ENCODE measurements at places on chromosomes 2 and 18.

DNA sequence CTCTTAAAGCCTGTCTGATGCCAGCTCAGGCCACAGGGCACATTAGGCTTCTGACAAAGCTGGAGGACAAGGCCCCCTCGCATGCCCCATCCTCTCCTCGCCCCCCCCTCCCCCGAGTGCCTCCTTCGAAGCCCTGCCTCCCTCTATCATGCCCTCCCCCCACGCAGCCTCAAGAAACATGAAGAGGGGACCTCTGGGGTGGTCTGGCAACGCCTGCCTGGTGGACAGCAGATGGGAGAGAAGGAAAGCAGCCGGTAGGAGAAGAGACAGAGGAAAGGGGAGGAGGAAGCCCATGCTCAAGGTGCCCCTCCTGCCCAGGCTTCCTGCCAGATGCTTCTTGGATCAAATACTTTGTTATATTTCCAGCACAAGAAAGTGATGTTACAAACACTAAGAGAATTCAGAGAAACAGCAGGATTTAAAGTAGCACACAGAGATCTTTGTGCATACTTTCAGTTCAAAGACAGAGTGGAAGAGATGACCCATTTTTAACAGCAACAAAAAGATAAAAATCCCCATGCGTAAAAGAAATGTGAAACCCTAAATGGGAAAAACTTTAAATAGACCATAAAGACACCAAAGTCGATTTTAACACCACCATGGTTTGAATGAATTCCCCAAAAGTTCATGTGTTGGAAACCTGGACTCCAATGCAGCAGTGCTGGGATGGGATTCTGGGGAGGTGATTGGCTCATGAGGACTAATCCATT lies 19.0 kb downstream of the BOK start:
- DNase-seq: peak; percentile 56

- DNase-seq: no peak
These were observed 411.6 kb upstream of the NRP2 start for GRCh38 chr2:205270689-205271088.

- no peak for DNase-seq
These were observed 1.1 kb upstream of the APCDD1 start for GRCh38 chr18:10453261-10453805.

- DNase-seq: peak; percentile 87
These were observed 302.7 kb upstream of the TNP1 start for GRCh38 chr2:217162533-217162932.

All from fibroblast of skin of scalp (primary cell).